ENCODE measurements at places on chromosomes 3 and 15. TPM values are rescaled to one million over a fixed set of nuclear protein-coding genes. Genes with fewer than 3 reads are reported as not detected.
A peak's percentile ranks its signal among the peaks of the same experiment; 100 is the strongest.

Gene OPA1
- total RNA-seq, result 84.8 TPM

Gene CFAP20DC
- total RNA-seq, result 1.4 TPM

Gene NR2E3
- total RNA-seq, result not detected

Gene TASOR
- total RNA-seq, result 58.6 TPM

- no peak for DNase-seq
Measured at GRCh38 chr3:197686899-197687298, 49.8 kb downstream of the RUBCN start.

GRCh38 chr3:46905661-46906451 is 28.3 kb downstream of the PTH1R start:
- DNase-seq, result no peak

DNA sequence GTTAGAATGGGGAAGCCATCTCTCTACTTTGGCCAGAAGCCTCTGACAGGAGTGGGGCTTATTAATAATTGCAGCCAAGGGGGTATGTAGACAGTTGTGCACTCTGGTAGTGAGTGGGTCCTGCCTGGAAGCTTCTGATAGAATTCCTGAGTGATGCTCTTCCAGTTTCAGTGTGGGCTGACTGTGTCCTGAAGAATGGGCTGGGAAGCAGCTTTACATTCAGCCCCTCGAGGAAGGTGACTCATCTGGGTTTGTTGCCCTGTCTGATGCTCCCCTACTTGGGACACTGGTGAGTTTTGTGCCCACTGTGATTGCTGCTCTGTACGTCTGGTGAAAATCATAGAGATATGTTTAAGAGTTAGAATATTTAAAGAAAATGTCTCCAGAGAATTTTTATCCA is 444.7 kb upstream of the RBMS3 start:
- DNase-seq, result no peak

Gene ALS2CL
- 2.0 TPM for total RNA-seq

GRCh38 chr3:8223766-8224165 is 277.9 kb upstream of the LMCD1 start:
- DNase-seq, result no peak

DNA sequence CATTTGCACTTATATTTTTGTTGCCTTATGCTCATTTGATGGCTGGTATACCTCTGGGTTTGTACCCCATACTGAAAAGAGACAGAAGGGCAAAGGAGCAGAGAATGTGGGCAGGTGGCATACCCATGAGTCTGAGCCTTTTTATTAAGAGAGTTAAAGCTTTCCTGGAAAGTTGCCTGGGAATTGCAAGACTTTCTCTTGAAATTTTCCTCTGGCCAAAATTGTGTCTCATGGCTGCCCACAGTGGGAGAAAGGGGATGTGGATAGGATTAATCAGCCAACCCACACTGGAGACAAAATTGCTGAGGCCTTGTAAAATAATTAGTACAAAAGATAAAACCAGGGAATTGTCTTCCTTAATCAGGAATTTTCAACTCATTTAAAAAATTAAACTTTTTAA is 8.2 kb upstream of the NMD3 start:
- no peak for DNase-seq

Gene CPNE4
- total RNA-seq, result not detected

Gene TPRA1
- total RNA-seq, result 26.6 TPM

Gene XCR1
- not detected for total RNA-seq

GRCh38 chr3:129739634-129740033 is 133.2 kb upstream of the PLXND1 start:
- DNase-seq, result no peak

- no peak for DNase-seq
Measured at GRCh38 chr3:172061724-172062184, 22.4 kb downstream of the FNDC3B start.

DNA sequence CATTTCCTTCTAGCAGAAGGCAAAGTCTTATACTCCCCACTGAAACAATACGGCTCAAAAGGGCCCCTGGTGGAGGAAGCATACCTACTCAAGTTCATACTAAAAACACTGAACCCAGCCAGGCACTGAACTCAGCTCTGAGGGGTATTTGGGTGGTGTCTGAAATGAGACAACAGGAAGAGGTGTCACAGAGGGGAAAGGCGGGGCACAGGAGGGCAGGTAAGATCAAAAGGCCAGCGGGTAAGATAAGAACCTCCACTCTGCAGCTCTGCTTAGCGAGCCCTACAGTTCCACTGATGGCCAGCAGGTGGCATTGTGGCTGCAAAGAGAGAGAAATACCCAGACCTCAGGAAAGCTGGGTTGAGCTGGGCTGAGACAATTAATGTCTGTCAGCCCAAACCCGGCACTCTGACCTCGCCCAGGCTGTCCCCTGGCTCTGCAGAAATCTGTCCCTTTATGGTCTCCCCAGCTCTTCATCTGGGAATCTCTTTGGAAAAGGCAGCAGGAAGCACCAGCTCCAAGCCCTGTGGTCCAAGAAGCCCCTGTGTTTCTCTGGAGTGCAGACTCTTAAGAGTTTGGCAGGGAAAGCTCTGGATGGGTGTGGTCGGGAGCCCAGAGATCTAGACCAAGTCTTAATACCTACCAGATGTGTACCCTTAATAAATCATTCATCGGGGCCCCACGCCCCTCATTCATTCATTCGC is 8.4 kb downstream of the MFGE8 start:
- peak; percentile 96 for DNase-seq

DNA sequence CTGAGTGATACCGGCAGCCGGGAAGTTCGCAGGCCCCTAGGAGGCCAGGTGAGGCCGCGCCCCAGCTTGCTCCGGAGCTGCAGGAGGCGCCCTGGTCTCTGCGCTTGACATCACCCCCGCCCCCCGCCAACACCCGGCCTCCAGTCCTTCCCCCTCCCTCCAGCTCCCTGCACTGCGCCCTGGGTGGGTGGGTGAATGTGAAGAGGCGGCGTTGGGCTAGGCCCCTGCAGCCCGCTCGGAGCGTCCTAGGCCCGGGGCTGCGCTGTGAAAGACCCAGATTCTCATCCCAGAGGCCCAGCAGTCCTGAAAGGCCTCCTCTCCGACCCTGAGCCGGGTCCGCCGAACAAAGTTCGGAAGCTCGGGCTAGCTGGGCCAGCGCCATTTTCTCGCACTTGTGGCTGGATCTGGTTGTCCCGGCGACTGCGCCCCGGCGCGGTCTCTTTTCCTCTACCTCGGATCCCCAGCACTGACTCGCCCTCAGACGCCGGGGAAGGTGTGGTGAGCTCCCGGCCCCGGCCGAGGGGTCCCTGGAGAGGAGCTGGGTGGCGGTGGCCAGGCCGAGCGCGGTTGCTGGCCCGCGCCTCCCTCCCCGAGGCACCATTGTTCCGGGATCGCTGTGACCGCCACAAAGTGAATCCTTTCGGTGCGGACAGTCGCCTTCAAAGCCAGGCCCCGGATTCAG is 12.9 kb downstream of the ZIC4 start:
- DNase-seq, result no peak

Gene ROPN1
- total RNA-seq, result not detected

- DNase-seq, result no peak
Measured at GRCh38 chr15:62240121-62241096, 75.3 kb upstream of the C2CD4B start.

- DNase-seq, result no peak
Measured at GRCh38 chr3:114880078-114880477, 267.0 kb downstream of the ZBTB20 start.

DNA sequence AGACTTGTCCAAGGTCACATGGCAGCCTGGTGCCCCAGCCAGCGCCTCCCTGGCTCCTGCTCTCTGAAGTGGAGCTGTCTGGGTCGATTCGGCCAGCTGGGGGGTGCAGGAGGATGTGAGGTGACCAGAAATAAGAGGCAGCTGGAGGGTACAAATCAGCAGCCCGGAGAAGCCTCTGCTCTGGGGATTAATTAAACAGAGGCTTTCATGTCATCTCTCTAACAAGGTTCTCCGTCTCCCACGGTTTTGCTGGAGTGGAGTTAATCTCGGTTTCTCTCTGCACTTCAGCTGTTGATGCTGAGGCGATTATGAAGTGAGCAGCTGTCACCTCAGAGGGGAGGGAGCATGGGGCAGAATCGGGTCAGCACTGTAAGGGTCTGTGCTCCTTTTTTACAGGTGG is 236.8 kb downstream of the TLE3 start:
- DNase-seq, result no peak

DNA sequence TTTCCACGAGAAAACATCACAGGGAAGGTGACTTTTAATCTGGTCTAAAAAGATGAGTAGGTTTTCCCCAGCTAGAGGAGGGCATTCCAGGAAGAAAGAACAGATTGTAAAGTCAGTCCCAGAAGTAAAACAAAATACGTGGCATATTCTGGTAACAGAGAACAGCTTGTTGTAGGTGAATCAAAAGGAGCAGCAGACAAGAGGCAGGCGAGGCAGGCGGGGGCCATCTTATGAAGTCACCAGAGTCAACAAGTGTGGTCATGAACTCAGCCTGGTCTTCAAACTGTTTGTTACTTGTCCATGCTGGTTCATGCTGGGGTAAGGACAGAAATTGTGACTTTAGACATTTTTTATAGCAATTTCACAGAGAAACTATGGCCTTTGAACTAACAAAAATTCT is 4.0 kb upstream of the POPDC2 start:
- no peak for DNase-seq

DNA sequence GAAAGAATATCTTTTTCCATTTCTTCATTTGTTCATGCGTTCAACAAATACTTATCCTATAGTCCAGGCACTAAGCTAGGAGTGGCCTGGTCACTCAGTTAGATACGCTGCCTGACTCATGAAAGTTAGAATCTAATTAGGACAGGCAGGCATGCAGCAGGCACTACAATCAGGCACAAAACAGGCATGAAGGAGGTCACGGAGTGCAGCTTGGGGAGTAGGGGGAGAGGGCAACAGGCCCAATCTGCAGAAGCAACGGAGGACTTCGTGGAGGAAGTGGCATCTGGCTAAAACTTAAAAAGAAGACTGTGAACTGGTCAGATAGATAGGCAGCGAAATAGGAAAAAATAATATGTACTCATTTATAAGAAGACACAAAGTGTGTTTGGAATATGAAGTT is 420.9 kb downstream of the MAGI1 start:
- DNase-seq, result no peak

DNA sequence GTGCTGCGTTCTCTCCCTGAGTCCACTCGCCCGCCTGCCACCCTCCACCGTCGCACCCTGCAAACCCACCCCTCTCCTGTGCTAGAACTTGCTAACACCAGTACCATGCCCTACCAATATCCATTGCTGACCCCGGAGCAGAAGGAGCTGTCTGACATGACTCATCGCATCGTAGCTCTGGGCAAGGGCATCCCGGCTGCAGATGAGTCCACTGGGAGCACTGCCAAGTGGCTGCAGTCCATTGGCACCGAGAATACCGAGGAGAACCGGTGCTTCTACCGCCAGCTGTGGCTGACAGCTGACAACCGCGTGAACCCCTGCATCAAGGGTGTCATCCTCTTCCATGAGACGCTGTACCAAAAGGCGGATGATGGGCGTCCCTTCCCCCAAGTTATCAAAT is 4.9 kb upstream of the ALAS1 start:
- no peak for DNase-seq

Gene CELSR3
- total RNA-seq, result 15.8 TPM

Gene TEX9
- total RNA-seq, result 0.85 TPM

DNA sequence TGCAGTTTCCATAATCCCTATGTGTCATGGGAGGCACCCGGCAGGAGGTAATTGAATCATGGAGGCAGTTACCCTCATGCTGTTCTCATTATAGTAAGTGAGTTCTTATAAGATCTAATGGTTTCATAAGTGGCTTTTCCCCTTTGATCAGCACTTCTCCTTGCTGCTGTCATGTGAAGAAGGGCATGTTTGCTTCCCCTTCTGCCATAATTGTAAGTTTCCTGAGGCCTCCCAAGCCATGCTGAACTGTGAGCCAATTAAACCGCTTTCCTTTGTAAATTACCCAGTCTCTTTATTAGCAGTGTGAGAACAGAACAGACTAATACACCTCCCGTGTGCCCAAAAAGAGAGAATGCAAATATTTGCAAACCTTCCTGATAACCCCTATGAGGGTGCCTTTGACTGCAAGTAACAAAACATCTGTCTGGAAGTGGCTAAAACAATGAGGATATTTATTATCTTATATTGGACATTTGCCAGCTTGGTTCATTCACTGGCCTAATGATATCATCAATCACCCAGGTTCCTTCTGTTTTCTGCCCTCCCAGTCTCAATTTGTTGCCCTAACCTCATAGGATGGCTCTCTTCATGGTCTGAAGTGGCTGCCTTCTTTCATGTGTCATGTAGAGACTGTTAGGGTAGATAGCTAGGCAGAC is 68.7 kb downstream of the BHLHE40 start:
- no peak for DNase-seq

Gene NR1I2
- total RNA-seq, result 1.0 TPM

Gene ADPRH
- total RNA-seq, result 5.9 TPM

- DNase-seq, result no peak
Measured at GRCh38 chr3:76664816-76665215, 375.1 kb upstream of the ROBO2 start.

Gene CYP1A2
- total RNA-seq, result not detected

Gene UCN2
- not detected for total RNA-seq

DNA sequence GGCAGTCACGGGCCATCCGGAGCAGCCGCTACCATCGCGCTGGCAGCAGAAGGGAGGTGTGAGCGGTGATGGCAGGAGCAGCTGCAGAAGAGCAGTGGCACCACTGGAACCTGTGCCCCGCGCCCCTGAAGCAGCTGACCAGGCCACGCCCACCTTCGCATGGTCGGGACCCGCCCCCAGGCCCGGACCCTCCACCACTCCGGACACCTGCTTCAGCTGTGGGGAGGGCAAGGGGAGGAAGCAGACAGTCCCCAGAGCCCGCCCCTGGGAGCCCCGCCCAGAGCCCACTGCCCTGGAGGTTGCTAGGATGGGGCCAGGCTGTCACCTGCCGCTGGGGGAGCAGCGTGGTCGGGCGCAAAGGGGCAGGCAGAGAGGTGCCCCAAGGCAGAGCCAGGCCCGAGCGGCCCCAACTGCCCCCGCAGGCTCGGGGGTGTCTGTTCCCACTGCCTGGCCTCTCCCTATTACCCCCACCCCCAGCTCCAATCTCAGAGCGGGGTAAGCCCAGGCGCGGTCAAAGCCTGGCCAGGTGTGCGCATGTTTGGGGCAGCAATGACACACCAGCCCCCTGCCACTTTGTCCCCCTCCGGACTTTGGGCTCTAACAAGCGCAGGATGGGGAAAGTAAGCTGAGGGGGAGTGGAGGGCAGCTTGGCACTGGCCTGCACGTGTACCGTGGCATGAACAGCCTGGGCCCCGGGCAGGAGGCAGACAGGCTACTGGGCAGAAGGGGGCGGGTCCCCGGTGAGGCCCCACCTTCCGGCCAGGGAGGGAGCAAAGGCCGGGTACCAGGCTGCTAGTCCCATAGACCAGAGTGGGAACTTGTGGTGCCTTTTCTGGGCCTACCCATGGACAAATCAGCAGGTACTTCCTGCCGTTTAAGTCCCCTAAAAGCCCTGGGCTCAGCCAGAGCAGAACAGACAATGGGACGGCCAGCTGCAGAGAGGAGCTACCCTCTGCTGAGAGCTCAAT is 8.7 kb downstream of the SPCS1 start:
- DNase-seq, result no peak

Gene CHL1
- total RNA-seq, result not detected

Gene KCNMB2
- total RNA-seq, result not detected

- DNase-seq, result no peak
Measured at GRCh38 chr3:43231276-43232000, 54.9 kb upstream of the SNRK start.

DNA sequence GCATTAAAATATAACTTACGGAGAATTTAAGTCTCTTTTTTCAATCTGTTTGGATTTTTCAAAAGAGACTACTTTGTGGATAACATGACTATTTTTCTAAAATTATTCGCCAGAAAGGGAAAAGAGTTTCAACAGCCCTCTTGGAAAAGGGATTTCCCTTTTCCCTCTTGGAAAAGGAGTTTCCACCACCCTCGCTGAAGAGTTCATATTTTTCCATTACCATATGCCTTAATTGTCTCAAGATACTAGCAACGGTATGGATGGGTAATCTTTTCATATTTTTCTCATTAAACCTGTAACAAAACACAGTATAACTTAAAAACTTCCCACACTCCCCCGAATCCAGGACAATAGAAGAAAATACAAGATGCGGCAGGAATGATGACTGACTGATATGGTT is 66.1 kb upstream of the SPATA12 start:
- no peak for DNase-seq
